Hematopoietic multipotent progenitor cell treated with erythropoietin and hydrocortisone succinate and interleukin-3 and kit ligand, for 6 days (in vitro differentiated cells): ENCODE measurements at places on chromosomes 7 and 10.

- DNase-seq: peak; percentile 45
Measured at GRCh38 chr10:76086761-76087639, 655.6 kb downstream of the LRMDA start.

DNA sequence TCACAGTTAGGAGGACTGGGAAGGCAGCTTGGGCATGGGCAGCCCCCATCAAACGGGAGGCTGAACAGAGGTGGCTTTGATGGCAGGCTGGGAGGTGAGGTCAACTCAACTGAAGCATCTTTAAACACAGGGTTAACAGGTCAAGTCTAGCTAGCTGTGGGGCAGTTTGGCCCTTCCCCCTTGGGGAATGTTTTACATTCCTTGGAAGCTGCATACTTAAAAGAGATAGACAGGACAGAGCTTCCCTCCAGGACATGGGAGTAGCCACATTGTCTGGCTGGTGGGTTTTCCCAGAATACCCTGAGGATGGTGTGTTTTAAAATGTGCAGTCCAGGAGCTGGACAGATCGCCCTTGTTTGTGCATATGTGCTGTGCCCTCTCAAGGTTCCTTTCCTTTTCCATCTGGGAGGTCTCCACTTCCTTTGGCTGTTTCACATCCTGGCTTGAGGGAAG lies 6.8 kb upstream of the RASSF4 start:
- no peak for DNase-seq

DNA sequence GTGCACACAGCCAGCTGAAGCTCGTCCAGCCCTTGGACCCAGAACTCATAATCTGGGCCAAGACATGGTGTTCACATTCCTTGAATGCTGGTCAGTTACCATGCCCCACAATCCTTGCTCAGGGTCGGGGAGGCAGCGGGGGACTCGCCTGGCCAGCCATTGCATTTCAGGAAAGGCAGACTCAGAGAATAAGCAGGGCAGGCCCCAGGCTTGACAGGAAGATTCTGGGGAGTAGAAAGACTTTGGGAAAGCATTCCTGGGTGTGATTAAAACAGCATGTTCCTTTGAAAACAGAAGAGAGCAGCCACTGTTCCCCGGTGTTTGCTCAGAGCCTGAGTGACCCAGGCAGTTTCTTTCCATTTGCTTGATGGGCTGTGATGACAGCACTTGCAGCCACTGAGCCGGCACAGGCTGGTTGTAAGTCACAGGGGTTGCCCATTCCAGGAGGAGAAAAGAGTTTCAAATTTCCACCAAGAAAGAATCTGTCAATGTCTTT lies 473.7 kb downstream of the TYW1 start:
- DNase-seq: no peak

DNA sequence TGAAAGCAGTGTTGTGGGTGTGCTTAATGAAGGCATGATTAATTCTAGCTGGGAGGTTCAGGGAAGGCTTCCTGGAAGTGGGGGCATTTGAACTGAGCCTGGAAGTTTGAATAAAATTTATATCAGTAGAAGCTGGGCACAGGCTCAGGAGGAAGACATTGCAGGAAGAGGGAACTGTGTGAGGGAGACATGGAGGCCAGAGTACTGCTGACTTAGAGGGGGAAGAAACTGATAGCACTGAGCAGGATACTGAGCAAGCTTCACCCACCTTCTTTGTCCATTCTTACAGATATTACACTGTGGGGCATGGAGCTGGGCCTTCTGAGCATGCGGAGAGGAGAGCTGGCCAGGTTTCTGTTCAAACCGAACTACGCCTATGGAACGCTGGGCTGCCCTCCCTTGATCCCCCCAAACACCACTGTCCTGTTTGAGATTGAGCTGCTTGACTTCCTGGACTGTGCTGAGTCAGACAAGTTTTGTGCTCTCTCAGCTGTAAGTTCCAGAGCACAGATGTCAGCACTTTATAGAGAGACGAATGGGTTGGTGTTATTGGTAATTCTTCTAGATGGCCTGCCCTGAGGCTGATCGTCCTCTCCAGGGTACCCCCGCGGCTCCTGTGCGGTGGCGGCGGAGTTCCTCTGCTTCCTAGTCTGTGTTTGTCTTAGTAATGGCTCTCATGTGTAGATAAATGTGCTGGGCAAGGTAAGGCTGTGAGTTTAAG lies 2.1 kb downstream of the FKBP6 start:
- no peak for DNase-seq

GRCh38 chr7:151702961-151703360 lies 174.0 kb downstream of the PRKAG2 start:
- DNase-seq: no peak

DNA sequence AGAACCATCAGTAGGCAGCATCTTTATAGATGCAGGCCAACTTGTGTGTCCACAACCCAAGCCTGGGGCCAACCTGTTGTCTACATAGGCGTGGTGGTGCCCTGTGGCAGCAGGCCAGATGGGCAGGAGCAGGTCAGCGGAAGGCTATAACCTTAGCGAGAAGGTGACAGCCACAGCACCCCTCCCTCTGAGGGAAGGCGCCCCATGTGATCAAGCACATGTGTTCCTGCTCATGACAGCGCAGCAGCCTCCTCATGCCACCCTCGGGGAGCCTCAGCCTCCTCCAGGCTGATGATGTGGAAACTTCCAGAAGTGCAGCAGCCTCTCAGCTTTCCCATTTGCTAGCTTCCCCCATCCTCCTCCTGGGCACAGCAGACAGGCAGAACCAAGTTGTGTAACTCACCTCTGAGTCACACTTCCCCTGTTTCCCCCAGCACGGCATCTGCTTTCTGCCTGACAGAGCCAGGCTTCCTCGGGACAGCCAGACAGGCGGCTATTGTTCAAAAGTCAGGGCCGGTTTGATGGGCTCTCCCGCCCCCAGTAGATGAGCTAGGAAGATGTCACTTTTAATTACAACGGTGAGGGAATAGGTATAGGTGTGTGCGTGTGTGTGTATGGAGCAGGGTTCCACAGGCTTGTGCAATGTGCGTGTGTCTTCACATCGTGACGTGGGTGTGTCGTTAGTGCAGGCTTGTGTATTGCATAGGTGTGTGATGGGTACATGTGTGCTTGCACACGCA lies 312.0 kb upstream of the ZMIZ1 start:
- DNase-seq: peak; percentile 67

DNA sequence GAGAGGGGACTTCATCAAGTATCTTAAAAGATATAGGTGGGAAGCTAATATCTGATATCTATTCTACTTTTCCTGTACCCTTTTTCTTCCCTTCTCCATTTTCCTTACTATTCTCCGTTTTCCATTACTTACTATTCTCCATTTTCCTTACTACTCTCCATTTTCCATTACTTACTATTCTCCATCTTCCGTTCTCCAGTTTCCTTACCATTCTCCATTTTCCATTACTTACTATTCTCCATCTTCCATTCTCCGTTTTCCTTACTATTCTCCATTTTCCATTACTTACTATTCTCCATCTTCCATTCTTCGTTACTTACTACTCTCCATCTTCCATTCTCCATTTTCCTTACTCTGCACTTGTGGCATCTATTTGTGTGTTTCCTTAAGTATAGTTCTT lies 39.3 kb downstream of the STEAP4 start:
- DNase-seq: no peak

- DNase-seq: peak; percentile 45
Measured at GRCh38 chr7:27163288-27164044, 1.9 kb downstream of the HOXA9 start.

GRCh38 chr10:129163531-129163930 lies 303.5 kb upstream of the MGMT start:
- DNase-seq: no peak

- peak; percentile 37 for DNase-seq
Measured at GRCh38 chr10:105063796-105064195, 422.7 kb downstream of the SORCS3 start.

- DNase-seq: no peak
Measured at GRCh38 chr7:95631527-95631926, 35.2 kb upstream of the PDK4 start.

- DNase-seq: no peak
Measured at GRCh38 chr7:138978541-138979184, 2.5 kb downstream of the KIAA1549 start.

GRCh38 chr7:18845700-18846099 lies 271.7 kb downstream of the TWIST1 start:
- DNase-seq: no peak

GRCh38 chr7:134662166-134662870 lies 15.7 kb downstream of the BPGM start:
- DNase-seq: no peak

- no peak for DNase-seq
Measured at GRCh38 chr10:46560952-46561351, 4.5 kb upstream of the GPRIN2 start.

DNA sequence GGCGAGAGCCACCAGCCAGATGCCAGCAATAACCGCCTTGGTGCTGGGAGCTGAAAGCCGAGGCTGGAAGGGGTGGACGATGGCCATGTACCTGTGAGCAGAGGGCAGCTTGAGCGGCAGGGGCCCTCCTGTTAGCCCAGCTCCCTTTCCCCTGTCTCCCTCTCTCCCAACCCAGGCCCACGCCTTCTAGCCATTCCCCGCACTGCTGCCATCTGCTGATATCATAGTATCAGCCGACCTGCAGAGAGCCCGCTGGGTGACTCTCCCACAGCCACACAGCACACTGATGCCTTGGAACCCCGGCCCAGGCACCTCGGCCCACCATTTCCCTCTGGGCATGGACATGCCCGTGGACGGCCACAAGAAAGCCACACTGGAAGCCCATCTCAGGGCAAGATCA lies 1.7 kb downstream of the TACR2 start:
- peak; percentile 39 for DNase-seq

DNA sequence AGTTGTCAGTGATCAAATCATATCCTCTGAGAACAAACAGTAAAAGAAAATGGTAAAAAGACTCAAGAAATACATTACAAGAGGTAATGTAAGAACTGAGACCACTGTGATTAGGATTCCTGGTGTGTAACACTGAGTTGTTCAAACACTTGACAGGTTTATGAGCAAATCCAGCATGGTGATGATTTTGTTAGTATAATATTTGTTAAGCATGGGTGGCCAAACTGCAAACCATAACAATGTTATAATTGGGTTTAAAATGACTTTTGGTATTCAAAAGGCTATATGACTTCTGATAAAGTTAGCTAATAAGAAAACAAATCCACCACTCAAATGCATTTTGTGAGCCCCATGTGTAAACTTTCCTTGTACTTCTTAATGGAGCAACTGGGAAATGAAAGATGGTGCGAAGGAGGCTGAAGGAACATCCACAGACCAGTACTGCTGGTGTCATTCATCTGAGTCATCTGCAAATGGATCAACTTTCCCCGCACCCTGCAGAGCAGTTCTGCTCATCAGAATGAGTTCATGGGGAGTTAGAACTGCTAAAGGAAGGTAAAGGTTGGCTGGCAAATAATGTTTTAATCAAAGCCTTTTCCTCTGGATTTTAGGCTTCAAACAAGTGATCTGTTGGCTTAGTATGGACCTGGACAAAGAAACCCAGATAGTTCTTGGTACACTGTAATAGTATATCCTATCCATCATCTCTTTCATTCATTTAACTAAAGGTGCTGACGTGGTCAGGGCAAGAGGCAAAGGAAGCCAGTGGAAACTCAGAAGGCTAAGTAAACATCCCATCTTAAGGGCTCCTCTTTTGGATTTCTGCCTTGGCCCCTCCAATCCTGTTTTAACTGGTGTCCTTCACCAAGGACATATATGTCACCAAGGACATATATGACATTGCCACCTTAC lies 45.0 kb downstream of the AFAP1L2 start:
- DNase-seq: no peak

GRCh38 chr10:103542764-103543616 lies 49.5 kb downstream of the NEURL1 start:
- peak; percentile 58 for DNase-seq

DNA sequence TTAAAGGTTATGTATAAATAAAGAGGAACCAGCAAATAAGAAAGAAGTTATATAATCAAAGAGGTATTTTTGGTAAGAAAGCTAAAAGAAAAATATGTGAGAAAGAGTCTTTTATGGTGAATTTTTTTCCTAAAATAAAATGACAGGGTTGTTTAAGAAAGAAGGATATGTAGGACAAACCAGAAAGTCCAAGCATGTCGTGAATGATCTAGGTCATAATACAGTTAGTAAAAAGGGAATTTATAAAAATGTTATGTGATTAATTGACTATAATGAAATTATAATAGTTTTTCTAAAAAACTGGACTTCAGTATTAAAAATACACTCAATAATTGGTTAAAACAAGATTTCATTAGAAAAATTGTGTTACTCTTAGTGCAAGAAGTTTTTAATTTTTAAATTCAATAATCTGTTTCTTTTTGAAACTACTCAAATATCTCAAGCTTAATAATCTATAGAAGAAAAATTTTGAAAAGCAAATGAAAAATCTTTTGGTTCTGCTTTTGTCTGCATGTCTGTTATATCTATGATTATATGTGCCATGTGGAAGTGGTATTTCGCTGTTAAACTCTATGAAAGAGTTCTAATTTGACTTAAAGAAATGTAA lies 23.3 kb downstream of the AVL9 start:
- peak; percentile 77 for DNase-seq

GRCh38 chr10:13743101-13743693 lies 156.4 kb downstream of the PRPF18 start:
- DNase-seq: peak; percentile 38

DNA sequence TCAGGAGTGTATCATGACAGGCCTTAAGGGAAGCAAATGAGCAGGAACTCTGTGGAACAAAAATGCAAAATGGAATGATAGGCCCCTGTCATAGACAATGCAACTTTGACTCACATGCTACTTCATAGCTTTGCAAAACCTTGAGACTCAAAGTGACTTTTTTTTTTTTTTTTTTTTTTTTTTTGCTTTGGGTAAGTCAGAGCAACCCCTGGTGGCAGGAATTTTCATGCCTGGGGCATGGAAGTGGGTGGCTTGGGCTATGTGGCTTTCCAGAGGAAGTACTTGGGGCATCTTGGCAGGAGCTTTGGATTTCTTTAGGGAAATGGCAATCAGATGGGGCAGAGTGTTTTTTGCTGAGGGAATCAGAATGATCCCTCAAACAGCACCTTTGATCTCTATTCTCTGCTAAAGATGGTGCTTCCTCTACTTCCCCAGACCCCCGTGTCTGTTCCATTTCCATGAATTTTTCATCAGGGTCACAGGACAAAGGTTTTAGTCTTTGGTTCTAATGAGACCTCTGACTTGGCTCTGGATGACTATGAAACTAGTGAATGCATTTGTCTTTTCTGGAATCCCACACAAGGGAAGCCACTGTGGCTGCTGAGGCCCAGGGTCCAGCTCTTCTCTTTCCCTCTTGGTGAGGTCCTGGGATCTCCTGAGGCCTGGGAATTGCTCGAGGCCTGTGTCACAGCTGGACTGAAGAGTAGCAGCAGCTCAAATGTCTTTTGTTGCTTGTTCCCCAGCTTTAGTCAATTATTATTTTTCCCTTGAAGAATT lies 62.8 kb downstream of the TACC2 start:
- no peak for DNase-seq
